ENCODE measurements at places on chromosomes 2 and 18.

GRCh38 chr18:48740068-48740440, 201.2 kb downstream of the CTIF start:
- DNase-seq = no peak

DNA sequence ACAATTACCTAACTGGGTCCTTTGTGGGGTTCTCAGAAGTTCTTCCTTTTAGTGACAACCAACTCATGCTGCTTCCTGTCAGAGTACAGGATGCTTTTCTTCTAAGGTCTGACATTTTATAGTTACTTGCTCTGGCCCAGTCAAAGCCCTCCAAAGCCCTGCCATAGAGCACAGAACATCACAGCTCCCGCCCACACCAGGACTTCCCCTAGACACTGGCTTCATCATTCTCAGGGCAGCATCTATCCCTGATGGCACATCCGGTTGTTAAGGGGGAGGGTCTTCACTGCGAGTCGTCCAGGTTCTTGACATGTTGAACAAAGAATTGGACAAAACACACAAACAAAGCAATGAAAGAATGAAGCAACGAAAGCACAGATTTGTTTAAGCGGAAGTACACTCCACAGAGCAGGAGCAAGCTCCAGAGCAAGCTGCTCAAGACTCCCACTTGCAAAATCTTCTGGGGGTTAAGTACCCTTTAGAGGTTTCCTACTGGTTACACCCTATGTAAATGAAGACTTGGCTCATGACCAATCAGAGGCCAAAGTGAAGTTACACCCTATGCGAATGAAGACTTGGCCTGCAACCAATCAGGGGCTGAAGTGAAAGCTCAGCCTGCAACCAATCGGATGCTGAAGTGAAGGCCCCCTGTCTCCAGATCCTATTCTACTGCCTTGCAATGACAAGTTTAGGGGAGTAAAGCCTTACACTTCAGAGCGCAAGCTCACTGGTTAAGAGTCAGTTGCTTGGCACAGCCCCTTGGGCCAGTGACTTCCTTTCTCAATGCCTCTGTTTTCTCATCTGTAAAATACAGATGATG, 79.0 kb downstream of the HDAC4 start:
- peak; percentile 46 for DNase-seq

- no peak for DNase-seq
These were observed 106.6 kb upstream of the ID2 start for GRCh38 chr2:8575038-8575833.

GRCh38 chr2:62589691-62590356, 83.8 kb upstream of the TMEM17 start:
- DNase-seq = no peak

GRCh38 chr2:109486711-109487535, 126.8 kb downstream of the SEPTIN10 start:
- DNase-seq = no peak

- DNase-seq = no peak
These were observed 206.7 kb downstream of the EIPR1 start for GRCh38 chr2:3170792-3171455.

GRCh38 chr18:56962322-56962721, 184.6 kb upstream of the BOD1L2 start:
- DNase-seq = no peak
